Urinary bladder (tissue), 4 donors: ENCODE measurements at places on chromosomes 7 and 10. TPM values are rescaled to one million over a fixed set of nuclear protein-coding genes. Genes with fewer than 3 reads are reported as not detected.

The PLXNA4 gene
- 6.5 TPM for total RNA-seq

GRCh38 chr10:97882142-97883091 lies 32.8 kb downstream of the GOLGA7B start:
- no peak for DNase-seq

GRCh38 chr7:24959735-24960485 lies 20.1 kb downstream of the OSBPL3 start:
- no peak for DNase-seq

DNA sequence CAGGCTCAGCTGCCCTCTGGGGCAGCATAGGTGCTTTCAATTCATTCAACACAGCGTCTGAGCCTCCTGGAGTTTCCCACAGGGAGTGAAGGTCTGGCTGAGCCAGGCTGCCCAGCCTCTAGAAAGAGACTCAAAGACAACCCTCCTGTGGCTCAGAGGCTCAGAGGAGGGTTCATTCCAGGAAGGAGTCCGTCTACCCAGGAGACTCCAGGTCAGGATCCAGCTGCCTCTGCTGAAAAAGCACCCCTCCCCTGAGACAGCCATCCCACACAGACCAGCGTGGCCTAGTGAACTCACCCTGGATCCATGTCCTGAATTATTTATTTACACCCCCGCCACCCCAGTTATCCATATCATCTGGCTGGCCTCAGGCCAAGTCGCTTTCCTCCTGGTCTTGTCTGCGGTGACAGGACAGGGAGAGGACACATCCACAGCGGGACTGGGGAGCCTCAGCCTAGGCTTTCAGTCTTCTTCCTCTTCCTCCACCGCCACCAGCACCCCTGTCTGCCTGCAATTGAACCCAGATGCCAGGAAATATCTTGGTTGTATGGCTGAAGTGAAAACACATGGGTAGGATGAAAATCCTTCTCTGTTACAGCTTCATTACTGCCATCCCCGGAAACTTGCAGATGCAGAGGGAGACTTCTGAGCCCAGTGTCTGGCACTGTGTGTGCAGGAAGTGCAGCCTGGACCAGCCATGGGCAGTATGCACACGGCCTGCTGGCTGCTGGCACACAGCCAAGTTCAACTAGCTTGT lies 44.0 kb upstream of the COL13A1 start:
- no peak for DNase-seq

DNA sequence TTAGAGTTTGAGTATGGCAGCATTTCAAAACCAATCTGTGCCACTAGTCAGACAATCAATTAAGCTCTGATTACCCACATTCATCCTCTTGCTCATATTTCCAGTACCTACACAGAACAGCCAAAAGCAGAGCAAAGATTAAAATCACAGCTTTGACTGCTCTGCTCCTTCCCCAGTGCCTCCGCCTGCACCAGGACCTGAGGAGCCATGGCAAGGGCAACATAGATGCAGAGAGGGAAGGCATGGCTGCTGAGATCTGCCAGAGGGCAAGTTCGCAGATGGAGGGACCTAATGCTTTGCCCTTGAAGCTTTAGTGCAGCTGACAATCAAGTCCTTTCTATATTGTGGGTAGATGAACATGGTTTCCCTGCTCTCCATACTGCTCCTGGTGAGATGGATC lies 148.1 kb downstream of the HTR7 start:
- DNase-seq, result no peak

GRCh38 chr10:28947171-28947570 lies 269.9 kb downstream of the BAMBI start:
- DNase-seq, result no peak

- DNase-seq, result no peak
Observed at GRCh38 chr10:80468806-80469421, 14.8 kb downstream of the TSPAN14 start.

DNA sequence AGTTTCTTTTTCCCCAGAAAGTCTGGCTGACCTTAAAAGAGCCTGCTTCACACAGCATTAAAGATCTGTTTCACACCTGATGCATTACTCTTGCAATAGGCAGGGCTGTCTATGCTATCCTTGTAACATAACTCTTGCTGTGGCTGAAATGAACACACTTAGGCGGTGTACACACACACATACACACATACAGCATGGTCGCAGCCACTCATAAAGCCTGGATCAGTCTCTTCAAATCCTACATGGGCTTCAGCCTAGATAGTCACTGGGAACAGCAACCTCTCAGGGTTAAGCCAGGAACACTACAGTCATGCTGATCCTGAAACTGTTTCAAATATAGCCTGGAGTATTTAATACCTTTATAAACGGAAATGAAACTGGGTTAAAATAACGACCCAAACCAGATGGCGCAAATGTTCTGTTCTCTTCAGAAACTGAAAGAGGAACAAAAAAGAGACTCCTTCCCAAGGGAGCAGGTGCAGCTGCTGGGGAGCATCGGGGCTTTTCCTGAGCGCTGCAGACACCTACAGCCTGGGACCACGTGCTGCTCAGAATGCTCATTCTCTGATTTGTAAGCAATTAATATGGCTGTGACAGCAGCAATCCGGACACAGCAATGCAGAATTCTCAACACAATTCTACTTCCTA lies 61.0 kb upstream of the SFMBT2 start:
- DNase-seq, result no peak

DNA sequence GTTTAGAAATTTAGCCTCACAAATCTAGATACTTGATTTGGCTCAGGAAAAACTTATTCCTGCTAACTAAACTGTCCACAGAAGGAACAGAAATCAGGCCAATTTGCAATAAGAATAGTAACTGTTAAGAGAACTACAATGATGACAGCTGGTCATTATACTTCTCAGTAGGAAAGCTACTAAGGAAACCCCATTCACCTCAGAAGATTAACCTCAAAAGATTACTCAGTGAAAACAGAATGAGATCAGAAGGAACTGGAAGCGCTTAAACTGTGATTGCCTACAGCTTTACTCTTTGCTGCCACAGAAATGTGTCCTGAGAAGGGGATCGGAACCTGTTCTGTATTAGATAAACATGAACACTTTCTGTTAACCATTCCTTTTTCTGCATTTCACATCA lies 24.3 kb upstream of the DNAJB12 start:
- DNase-seq, result no peak

GRCh38 chr10:12644380-12645144 lies 295.2 kb downstream of the CAMK1D start:
- DNase-seq, result no peak
